Stimulated activated CD4-positive, alpha-beta T cell treated with anti-CD3 and anti-CD28 coated beads, Interleukin-12 subunit alpha, Interleukin-12 subunit beta, amount 100 ng/mL, for 24 hours (primary cell): ENCODE measurements at places on chromosomes 2 and 18.
A peak's percentile ranks its signal among the peaks of the same experiment; 100 is the strongest.

DNA sequence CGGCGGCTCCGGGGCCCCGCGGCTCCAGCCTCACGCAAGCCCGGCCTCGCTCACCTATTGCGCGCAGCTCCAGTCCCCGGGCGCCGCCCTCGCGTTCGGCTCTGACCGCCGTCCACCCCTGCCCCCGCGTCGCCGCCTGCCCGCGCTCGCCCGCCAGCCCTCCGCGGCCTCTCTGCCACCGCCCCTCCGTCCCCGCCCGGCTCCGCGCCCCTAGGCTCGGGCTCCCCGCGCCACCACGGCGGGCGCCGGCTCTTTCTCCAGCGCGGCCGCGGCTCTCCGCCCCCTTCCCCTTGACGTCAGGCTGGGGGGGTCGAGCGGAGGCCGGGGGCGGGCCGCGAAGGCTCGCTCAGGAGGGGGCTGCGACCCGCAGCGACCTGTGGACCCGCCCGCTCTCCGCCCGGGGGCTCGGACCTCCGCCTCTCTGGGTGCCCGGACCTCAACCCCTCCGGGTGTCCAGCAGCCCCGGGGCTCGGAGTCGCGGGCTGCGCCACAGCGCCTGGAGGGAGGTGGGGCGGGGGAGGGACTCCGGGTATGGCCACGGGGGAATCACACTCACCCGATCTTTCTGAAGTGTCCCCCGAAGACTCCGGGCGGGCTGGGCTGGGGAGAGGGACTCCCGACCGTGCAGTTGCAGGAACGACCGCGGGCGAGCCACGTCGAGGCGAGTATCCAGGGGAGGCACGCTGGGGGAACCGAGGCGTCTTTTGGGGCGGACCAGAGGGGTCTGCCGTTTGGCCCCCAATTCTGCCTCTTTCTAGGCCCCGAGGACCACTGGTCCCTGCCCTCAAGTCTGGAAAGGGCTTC lies at the start of gene SEMA4C:
TSS of gene SEMA4C (minus strand) at position 259 of the 804 bp plus-strand sequence. CDS start 2,194 bp downstream, outside the sequence.
- no peak for DNase-seq

DNA sequence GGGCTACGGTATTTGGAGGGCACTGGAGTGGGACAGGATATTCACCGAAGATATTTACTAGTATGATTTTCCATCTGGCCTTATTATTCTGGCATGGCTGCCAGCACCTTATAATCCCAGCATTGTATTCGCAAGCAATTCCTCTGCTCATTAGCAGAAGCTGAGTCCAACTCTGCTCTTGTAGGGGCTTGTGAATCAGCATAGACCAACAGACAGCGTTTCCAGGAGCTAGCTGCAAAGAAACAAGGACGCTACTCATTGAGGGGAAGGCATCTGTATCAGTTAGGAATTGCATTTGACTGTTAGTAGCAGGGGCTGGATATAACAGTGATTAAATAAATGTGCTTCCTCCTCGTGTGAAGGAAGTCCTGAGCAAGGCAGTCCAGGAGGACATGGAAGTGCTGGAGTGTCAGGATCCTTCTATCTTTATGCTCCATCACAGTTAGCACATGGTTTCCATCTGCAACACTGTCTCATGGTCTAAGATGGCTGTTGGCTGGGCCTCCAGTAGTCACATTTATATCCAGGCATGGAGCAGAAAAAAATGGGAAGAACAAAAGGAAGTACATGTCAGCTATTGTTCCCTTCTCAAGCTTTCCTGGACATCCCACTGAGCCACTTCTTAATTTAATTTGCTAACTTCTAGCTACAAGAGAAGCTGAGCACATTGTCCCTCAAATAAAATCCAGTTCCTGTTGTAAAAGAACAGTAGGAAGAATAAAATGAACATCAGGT lies 214.1 kb downstream of the C1D start:
- no peak for DNase-seq

DNA sequence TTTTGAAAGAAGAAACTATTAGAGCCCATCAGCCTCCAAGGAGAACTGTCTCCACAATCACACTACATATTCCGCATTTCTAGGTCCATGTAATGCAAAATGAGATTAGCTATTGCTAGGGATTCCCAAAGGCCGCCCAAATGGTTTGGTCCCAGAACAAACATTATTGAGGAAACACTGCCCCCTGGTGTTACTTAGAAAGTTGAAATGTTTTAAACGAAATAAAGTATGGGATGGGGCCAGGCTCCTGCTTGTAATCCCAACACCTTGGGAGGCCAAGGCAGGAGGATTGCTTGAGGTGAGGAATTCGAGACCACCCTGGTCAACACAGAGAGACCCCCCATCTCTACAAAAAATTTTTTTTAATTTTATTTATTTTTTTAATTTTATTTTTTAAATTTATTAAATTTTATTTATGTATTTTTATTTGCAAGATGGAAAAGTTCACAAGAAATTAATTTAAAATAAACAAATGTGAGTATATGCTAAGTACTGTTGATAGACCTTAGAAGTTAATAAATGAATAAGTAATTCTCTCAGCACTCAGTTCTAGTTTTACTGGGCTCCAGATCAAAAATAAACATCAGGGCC lies 5.5 kb downstream of the NHEJ1 start:
- DNase-seq: no peak

- no peak for DNase-seq
Measured at GRCh38 chr2:119741868-119742267, 17.9 kb upstream of the PTPN4 start.

DNA sequence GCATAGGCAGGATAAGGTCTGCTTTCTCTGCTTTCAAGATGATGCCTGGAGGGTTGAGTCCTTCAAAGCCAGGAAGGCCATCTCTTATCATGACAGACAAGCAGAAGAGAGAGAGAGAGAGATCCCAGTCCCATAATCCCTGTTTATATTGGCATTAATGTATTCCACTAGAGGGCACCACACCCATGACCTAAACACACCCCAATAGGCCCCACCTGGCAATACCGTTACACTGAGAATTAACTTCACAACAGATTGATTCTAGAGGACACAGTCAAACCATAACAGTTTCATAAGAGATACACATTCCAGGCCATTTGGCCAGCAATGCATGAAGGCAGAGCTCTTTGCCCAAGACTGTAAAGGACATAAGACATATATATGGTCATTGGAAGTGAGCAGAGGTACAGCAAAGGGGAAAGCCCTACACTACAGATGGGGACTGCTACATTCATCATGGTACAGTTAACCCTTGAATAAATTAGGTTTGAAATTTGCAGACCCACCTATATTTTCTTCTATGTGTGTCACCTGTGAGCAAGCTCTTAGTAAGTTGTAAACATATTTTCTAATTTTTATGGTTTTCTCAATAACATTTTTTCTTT lies 1516.1 kb downstream of the RPIA start:
- no peak for DNase-seq

DNA sequence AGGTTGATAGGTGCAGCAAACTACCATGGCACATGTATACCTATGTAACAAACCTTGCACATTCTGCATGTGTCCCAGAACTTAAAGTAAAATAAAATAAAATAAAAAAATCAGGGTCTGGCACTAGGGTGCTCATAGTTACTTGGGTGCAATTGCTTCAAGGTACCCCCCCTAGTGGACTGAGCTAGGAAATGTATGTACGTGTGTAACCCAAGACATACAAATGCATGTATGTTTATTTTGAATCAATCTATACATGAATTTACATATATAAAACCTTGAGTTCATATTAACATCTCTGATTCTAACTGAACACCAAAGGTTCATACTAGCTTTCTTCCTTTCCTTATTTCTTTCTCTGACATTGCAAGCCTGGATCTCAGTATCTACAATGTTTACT lies 51.5 kb downstream of the USP37 start:
- DNase-seq: no peak

DNA sequence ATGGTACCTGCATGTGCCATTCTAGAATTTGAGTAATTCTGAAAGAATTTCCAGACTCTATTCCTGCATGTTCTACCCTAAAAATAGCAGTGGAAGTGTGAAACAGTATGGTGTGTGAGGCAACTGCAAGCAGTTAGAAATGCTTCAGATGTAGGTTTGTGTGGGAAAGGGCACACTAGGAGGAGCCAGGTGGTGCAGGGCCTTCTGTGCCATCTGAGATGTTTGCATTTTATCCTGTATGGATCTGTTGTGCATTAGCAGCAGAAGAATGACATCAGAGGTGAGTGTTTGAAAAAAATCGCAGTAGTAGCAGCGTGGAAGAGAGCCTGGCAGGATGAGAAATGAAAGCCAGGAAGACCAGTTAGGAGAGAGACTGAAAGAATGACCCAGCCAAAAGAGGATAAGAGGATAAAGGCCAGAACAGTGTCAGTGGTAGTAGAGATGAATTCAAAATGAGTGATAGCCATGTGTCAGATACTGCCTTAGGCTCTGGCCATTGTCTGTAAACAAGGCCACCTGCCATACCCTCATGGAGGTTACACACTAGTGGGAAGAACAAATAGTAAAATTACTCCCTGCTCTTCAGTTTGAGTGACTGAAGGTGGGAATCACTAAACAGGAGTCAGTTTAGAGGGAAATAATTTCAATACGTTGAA lies 142.2 kb downstream of the PKP4 start:
- DNase-seq: no peak

- DNase-seq: no peak
Measured at GRCh38 chr2:43212931-43213330, 13.5 kb downstream of the ZFP36L2 start.

DNA sequence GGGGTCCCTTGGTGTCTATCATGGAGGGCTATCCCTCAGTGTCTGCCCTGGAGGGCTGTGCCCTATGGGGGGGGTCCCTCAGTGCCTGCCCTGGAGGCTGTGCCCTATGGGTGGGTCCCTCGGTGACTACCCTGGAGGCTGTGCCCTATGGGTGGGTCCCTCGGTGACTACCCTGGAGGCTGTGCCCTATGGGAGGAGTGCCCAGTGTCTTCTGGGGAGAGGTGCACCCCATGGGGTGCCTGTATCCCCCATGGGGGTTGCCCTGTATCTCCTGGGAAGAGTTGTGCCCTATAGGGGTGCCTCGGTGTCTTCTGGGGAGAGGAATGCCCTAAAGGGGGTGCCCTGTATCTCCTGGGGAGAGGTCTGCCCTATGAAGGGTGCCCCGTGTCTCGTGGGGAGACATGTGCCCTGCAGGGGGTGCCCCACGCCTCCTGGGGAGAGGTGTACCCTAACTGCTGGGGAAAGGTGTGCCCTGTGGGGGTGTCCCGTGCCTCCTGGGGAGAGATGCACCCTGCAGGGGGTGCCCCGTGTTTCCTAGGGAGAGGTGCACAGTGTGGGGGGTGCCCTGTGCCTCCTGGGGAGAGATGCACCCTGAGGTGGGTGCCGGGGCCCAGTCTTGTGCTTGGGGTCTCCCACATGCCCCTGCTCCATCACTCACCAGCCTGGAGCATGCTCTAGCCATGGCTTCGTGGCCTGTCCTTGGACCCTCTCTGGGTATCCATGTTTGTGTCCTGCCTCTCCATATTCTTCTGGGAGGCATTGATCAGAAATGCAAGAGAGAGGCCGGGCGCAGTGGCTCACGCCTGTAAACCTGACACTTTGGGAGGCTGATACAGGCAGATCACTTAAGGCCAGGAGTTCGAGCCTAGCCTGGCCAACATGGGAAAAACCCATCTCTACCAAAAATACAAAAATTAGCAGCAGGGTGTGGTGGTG lies 215.6 kb downstream of the HDAC4 start:
- DNase-seq: no peak

- no peak for DNase-seq
Measured at GRCh38 chr18:64882896-64883295, 734.0 kb upstream of the LINC00305 start.

DNA sequence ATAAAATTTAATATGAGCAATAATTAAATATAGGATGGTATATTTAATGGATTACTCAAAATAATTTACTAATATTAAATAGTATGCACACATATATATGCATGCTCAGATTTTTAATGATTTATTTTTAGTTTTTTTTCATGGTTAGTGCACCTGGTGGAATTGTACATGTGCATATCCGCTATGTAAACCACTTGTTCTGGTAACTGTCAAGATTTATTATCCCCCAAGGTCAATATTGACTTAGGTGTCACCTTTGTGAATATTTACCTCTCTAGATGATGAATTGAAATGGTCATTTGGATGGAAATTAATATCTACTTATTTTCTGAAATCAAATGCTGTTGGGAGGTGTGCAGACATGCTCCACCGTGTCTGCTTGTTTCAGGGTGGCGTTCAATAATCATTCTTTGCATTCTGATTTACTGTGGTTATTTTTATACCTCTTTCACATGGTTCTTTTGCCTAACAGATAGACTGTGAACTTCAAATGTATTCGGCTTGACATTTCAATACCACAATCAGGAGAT lies 14.7 kb downstream of the CNTNAP5 start:
- no peak for DNase-seq

GRCh38 chr2:201396595-201396994 lies 39.5 kb upstream of the FLACC1 start:
- DNase-seq: no peak

DNA sequence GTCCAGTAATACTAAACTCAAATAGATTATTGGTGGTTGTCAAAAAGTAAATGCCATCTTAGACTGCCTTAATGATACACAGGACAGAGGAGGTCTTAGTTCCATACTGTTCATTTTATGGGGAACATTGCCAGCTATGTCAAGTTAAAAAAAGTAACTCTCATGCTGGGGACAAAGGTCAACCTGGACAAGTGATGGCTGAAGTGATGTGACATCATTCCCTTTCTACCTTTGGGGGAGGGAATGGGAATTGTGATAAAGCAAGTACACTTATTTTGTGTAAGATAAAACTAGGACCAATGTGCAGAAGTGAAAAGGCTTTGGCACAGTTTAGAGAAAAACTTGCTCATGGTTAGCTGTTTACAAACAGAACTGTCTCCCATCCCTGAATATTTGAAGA lies 24.0 kb upstream of the SNORC start:
- no peak for DNase-seq

GRCh38 chr2:37570773-37571586 lies 100.5 kb downstream of the CDC42EP3 start:
- DNase-seq: peak; percentile 37

DNA sequence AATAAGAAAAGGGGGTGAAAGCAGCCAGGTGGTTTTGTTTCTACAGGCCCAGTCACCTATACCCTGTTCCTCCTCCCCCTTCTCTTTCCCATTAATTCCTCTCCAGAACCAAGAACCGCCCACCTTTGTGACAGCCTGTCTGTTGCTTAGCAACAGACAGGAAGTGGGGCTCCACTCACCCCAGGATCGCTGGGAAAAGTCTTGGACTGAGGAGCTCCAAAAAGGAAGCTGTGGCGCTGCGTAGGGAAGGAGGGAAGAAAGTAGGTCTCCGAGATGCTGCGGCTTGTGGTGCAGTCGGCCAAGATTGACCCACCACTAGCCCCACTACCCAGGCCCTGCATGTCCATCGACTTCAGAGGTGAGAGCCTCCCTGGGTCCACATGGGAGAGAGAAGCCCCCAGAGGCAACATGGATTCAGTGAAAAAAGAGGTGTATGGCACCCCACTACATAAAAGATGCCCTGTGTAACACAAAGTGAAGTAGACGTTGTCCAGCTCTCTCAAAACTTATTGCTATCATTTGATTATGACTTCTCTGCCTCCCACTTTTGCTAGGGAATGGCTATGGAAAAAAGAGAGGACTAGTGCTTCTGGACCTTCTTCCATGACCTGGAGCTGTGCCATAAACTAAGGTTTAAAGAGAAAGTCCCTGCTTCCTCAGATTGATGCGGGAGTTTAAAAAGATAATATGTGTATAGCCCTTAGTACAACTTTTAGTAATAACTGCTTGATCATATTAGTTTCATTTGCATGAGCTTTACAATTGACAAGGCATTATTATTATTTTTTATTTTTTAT lies at the start of gene FER1L5:
TSS of gene FER1L5 (plus strand) at position 201 of the 797 bp plus-strand sequence. CDS start at position 274, 73 bp downstream.
- no peak for DNase-seq
